Peyer's patch (tissue), 4 donors: ENCODE measurements at places on chromosomes 5 and 9.

DNA sequence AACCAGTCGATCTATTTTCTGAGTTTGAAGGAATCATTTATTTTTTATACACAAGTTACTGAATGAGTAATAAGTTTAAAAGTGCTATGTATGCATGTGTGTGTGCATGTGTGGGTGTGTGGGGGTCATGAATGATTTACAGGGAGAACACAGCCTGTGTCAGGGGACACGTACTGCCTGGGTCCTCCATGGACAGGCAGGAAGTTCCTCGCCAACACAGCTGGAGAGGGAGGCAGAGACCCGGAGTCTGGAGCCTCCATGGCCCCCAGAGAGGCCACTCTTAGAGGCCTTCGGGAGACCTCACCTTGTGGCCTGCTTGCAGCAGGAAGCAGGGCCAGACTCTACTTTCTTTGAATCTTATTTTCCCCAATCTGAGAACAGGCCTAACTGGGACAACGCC is 144.7 kb downstream of the GABBR2 start:
- no peak overlapping the region for H3K27ac ChIP-seq
- H3K4me3 ChIP-seq, result no peak overlapping the region
- no peaks in the 10 kb centered on the region for H3K4me1 ChIP-seq
- no peaks in the 10 kb centered on the region for H3K36me3 ChIP-seq
- DNase-seq, result no peak

GRCh38 chr5:156409834-156410233 is 82.9 kb downstream of the SGCD start:
- no peaks in the 10 kb centered on the region for H3K4me1 ChIP-seq
- H3K27ac ChIP-seq, result no peak overlapping the region
- no peak overlapping the region for H3K4me3 ChIP-seq
- H3K27me3 ChIP-seq, result no peaks in the 10 kb centered on the region

DNA sequence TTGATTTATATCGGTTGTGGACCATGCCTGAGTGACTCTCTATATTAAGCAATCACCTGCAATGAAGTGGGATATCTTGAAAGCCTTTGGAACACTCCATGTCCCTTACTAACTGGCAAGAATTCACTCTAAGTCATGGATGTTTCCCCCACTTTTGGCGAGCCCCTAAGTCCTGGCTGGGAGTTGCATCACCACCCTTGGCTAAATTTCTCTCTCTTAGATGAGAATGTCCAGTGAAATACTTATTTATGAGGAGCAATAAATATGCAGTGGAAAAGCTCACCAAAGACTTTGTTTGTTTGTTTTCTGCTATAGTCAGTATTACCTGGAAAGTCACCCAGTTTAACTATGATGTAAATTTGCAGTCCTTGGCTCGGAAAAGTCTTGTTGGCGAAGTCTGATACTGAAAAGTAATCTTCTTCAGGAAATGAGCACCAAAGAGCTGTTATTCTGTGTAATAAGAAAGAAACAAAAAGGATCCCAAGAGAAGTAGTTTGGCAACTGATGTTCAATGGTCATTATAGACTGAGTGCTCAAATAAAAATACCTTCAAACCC is 333.8 kb downstream of the DMRT2 start:
- no peak for DNase-seq
- no peak overlapping the region for H3K27ac ChIP-seq

GRCh38 chr5:113212244-113212920 is 222.4 kb downstream of the TSSK1B start:
- H3K4me1 ChIP-seq, result no peaks in the 10 kb centered on the region
- DNase-seq, result no peak
- no peak overlapping the region for H3K27ac ChIP-seq
- no peaks in the 10 kb centered on the region for H3K36me3 ChIP-seq

DNA sequence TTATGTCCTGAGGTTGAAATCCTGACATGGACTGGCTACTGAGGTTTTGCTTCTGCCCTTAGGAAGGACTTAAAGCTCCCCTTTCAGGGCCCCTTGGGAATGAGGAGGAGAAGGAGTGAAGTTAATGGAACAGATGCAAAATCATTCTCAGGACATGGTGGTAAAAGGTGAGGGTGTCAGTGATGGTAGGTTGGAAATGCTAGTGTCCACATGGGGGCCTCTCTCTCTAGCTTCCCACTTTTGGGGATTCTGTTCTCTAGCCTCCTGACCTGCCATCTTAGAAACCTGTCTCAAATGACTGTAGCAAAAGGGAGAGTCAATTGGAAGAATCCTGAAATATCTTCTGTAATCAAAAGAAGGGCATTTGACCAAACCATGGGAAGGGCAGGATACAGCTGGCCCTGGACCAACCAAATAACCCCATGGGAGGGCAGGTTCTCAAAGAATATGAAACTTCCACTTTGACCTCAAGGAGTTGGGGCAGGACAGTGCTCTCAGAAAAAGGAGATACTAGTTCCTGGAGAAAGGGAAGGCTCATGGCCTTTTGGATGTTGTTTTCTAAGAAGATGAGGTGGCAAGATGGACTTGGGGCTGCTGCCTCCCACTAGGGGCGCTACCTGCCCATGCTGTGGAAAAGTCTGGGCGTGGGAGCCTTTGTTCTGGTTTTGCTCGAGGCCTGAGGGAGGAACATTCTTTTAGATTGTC is 21.2 kb upstream of the MLANA start:
- H3K36me3 ChIP-seq, result no peaks in the 10 kb centered on the region
- no peaks in the 10 kb centered on the region for H3K4me1 ChIP-seq
- H3K4me3 ChIP-seq, result no peak overlapping the region
- H3K27ac ChIP-seq, result no peak overlapping the region
- no peak for DNase-seq
- no peaks in the 10 kb centered on the region for H3K27me3 ChIP-seq

- H3K36me3 ChIP-seq, result no peaks in the 10 kb centered on the region
- H3K4me1 ChIP-seq, result no peaks in the 10 kb centered on the region
- H3K27me3 ChIP-seq, result no peaks in the 10 kb centered on the region
- no peak overlapping the region for H3K4me3 ChIP-seq
Observed at GRCh38 chr9:16306586-16306985, 563.9 kb downstream of the BNC2 start.

GRCh38 chr9:14183001-14183400 is 130.9 kb downstream of the NFIB start:
- H3K4me1 ChIP-seq, result no peaks in the 10 kb centered on the region
- H3K27ac ChIP-seq, result no peak overlapping the region
- H3K4me3 ChIP-seq, result no peak overlapping the region
- no peak for DNase-seq

- H3K27me3 ChIP-seq, result no peaks in the 10 kb centered on the region
- H3K27ac ChIP-seq, result no peak overlapping the region
- no peaks in the 10 kb centered on the region for H3K4me1 ChIP-seq
- no peak for DNase-seq
Observed at GRCh38 chr5:157606046-157606445, 30.5 kb upstream of the ADAM19 start.

GRCh38 chr9:68427216-68427977 is 71.0 kb downstream of the PGM5 start:
- H3K4me3 ChIP-seq, result no peak overlapping the region
- H3K4me1 ChIP-seq, result no peaks in the 10 kb centered on the region
- H3K36me3 ChIP-seq, result no peaks in the 10 kb centered on the region

GRCh38 chr5:6158974-6159831 is 219.1 kb downstream of the MED10 start:
- H3K27ac ChIP-seq, result no peak overlapping the region
- no peaks in the 10 kb centered on the region for H3K27me3 ChIP-seq
- H3K4me3 ChIP-seq, result no peak overlapping the region
- no peak for DNase-seq
- H3K4me1 ChIP-seq, result no peaks in the 10 kb centered on the region

DNA sequence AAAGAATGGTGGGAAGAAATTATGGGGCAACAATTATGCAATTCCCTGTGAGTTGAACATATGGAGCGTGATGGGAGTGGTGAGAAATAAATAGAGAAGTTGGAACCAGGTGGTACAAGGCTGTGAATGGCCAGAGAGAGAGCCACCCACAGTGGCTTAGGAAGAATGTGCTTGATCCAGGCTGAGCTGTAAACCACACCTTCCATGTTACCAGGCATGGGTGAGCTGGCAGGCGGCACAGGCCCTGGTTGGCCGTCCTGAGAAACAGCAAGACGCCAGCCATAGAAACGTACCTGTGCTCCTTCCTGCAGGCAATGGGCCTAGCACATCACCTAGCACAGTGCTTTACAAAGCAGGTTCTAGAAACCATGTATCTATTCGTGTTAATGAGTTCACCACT is 74.3 kb downstream of the EPB41L4B start:
- no peak overlapping the region for H3K4me3 ChIP-seq
- H3K36me3 ChIP-seq, result no peaks in the 10 kb centered on the region
- no peak for DNase-seq
- H3K27ac ChIP-seq, result no peak overlapping the region
- H3K4me1 ChIP-seq, result no peaks in the 10 kb centered on the region

- no peaks in the 10 kb centered on the region for H3K4me1 ChIP-seq
- H3K27ac ChIP-seq, result no peak overlapping the region
- no peak for DNase-seq
- no peak overlapping the region for H3K4me3 ChIP-seq
- H3K36me3 ChIP-seq, result no peaks in the 10 kb centered on the region
Observed at GRCh38 chr5:107601076-107601475, 69.7 kb downstream of the EFNA5 start.

DNA sequence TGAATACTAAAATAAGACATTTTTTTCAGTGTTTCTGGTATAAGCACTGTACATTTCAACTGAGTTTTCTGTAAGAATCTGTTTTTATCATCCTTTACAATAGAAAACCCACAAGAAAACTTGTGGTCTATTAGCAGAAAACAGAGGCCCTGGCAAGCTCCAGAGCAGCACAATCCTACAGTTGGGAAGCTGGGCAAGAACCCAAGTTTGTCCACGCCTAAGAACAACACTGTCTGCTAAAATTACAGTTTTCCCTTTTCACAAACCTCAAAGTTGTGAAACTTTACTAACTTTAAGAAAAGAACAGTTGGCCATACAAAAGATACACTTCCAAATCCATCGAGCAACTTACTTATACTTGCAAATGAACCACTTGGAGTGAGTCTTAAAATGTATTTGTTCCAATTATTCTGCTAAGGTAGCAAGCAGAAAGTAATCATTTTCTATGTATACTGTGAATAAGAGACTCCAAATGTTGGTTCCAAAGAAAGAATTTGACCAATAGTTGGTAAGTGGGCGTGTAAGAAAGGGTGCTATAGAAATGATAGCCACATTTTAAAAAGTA is 982.0 kb upstream of the ARRDC3 start:
- no peak overlapping the region for H3K4me3 ChIP-seq
- no peak overlapping the region for H3K27ac ChIP-seq
- no peaks in the 10 kb centered on the region for H3K36me3 ChIP-seq
- no peak for DNase-seq

DNA sequence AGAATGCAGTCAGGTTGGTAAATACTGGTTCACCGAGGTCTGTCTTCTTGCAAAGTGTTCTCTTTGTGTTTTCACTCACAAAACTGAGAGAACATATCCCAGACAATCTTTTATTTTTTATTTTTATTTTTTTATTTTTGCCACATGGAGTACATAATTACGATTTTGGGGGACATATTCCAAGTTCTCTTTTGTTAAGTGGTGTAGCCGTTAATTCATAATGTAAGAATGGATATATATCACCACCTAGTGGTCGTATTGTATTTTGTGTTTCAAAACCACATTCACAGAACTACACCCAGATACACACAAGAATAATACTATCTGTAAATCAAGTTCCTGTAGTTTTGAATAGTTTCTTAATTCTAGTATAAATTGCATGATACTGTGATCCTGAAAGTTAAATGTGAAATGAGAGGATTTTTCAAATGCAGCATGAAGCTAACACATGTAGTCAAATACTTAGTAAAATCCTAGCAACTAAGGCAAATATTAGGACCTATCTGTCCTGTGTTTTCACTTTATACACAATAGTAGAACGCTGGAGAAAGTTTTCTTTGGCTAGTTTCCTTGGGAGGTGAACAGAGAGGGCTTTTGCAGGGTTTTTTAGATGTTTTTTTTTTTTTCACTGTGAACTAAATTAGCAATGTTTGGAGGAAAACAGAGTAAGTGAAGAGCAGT is 92.7 kb downstream of the VCAN start:
- DNase-seq, result no peak
- H3K4me1 ChIP-seq, result no peaks in the 10 kb centered on the region
- no peaks in the 10 kb centered on the region for H3K36me3 ChIP-seq
- H3K27ac ChIP-seq, result no peak overlapping the region
- no peak overlapping the region for H3K4me3 ChIP-seq

GRCh38 chr5:40436535-40437237 is 243.0 kb upstream of the PTGER4 start:
- no peaks in the 10 kb centered on the region for H3K4me1 ChIP-seq
- H3K4me3 ChIP-seq, result no peak overlapping the region
- H3K27ac ChIP-seq, result peak overlapping the region; percentile 11
- H3K36me3 ChIP-seq, result no peaks in the 10 kb centered on the region
- DNase-seq, result no peak
- no peaks in the 10 kb centered on the region for H3K27me3 ChIP-seq

GRCh38 chr5:130720355-130720754 is 444.7 kb downstream of the HINT1 start:
- no peak for DNase-seq
- H3K4me1 ChIP-seq, result no peaks in the 10 kb centered on the region
- H3K4me3 ChIP-seq, result no peak overlapping the region

DNA sequence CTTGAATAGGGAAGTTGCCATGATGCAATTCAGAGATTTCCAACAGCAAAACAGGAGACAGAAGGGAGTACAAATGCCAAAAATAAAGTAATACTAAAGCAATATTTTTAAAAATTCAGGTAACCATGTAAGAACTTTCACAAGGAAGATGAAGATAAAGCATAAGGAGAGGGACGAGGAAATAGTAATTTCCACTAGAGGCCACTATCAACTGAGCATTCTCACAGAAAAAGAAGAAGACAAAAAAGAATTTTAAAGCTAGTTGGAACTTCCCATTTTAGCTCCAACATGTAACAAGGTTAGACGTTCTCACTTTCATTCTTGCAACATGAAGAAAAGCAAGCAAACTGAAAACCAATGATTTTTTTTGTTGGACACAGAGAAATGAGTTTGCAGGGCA is 779.9 kb upstream of the CDH6 start:
- no peak for DNase-seq
- H3K4me3 ChIP-seq, result no peak overlapping the region
- H3K27me3 ChIP-seq, result no peaks in the 10 kb centered on the region

DNA sequence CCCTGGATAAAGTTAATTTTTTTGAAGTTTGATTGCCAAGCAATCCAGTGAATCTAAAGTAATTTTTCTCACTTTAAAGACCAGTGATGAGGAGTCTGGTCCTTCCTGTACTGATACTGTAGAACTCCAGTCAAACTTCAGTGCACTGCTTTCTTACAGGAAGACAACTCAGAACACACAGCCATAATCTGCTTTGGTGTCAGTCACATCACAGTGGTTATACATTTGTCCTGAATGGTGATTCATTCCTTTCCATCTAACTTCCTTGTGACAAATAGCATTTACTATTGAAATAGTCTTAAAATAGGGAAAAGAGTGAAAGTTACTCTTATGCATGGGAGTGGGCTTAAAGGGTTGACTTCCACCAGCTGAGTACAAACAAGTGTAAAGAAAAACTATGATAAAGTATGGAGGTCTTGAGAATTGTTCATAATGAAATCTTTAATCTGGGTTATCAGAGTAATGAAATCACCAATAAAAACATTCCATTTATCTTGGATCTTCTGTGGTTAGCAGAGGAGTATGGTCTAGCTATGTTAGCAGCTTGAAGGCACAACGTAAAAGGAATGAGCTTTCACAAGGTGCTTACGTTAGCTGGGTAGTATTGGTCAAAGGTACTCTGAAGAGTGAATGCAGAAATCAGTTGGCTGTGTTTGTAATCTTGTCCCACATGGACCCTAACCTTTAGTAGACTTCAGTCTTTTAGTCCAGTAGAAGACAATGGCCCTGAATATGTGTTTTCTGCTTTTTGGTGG is 41.5 kb downstream of the DCP2 start:
- H3K36me3 ChIP-seq, result no peaks in the 10 kb centered on the region
- H3K27me3 ChIP-seq, result no peaks in the 10 kb centered on the region
- no peak overlapping the region for H3K4me3 ChIP-seq
- DNase-seq, result no peak
- H3K27ac ChIP-seq, result no peak overlapping the region
